ENCODE measurements at places on chromosomes 4 and X. TPM values are rescaled to one million over a fixed set of nuclear protein-coding genes. Genes with fewer than 3 reads are reported as not detected.

GRCh38 chr4:38133711-38134480, 173.7 kb downstream of the PTTG2 start:
- DNase-seq, result no peak

- DNase-seq, result no peak
Observed at GRCh38 chr4:110635163-110635865, 12.4 kb upstream of the PITX2 start.

DNA sequence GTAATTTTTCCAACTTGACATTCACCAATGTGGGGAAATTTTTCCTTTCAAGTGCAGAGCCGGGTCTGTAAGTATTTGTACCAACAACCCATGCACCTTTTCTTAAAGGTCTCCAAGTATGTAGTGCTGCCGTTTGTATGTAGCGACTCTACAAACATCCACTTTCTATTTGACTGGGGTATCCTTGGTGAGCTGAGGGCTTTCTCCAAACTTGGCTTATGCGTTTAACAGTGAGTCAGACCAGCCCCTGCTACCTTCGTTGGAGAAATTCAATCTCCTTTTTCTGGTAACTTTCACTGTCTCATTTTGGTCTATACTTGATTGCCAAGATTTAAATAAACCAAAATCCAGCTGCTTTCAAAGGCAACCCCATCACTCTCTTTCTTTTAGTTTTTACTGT, 34.9 kb downstream of the MGST2 start:
- DNase-seq, result no peak

DNA sequence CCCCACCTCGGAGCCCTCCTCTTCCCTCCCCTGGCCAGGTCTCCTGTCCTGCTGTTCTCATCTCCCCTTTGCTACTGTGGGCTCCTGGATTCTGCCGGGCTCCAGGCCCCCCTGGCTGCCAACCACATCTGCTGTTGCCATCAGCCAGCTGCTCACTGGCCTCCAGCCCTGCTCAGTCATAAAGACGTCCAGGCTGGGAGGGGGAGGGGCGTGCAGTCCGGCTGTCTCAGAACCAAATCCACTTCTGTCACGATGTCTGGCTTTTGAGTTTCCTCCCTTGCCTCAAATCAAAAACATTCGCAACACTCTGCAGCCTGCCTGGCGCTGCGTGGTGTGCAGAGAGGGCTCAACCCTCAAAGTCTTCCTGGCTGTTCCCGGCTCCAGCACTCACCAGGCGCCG, 7.1 kb downstream of the RASL11B start:
- peak; percentile 86 for DNase-seq

The PGRMC1 gene
- 14.1 TPM for total RNA-seq

The SMIM10 gene
- total RNA-seq, result 6.7 TPM

The CRLF2 gene
- total RNA-seq, result not detected

The USP51 gene
- total RNA-seq, result 1.3 TPM

The FANCB gene
- 0.38 TPM for total RNA-seq

Measured in heart left ventricle (tissue), 16 donors.